ENCODE measurements at places on chromosomes 3 and 15. TPM values are rescaled to one million over a fixed set of nuclear protein-coding genes. Genes with fewer than 3 reads are reported as not detected.

The SLC28A1 gene
- not detected for total RNA-seq

The ROBO2 gene
- total RNA-seq = not detected

The HRG gene
- not detected for total RNA-seq

The CPEB1 gene
- total RNA-seq = 3.4 TPM

The ERC2 gene
- 0.10 TPM for total RNA-seq

The CHRD gene
- 0.12 TPM for total RNA-seq

The FAM81A gene
- total RNA-seq = 17.3 TPM

The TMEM42 gene
- total RNA-seq = 8.8 TPM

The CTSH gene
- total RNA-seq = 45.5 TPM

The ITIH4 gene
- 0.84 TPM for total RNA-seq

The ZNF385D gene
- total RNA-seq = not detected

The AGBL1 gene
- not detected for total RNA-seq

The POLQ gene
- total RNA-seq = 7.5 TPM

The LRRIQ4 gene
- total RNA-seq = not detected

The EIF2A gene
- 70.2 TPM for total RNA-seq

The ECE2 gene
- not detected for total RNA-seq

The TMC3 gene
- not detected for total RNA-seq

The C3orf85 gene
- not detected for total RNA-seq

The ZPLD1 gene
- 0.05 TPM for total RNA-seq

The LIPH gene
- 7.2 TPM for total RNA-seq

The EID1 gene
- 131 TPM for total RNA-seq

The MAGEL2 gene
- total RNA-seq = not detected

The GNAT1 gene
- total RNA-seq = 0.09 TPM

The LAMB2 gene
- total RNA-seq = 87.0 TPM

The EFCC1 gene
- not detected for total RNA-seq

The TGM5 gene
- total RNA-seq = not detected

The CAV3 gene
- not detected for total RNA-seq

The OIP5 gene
- total RNA-seq = 14.3 TPM

All from A549 treated with DMSO at 1 μM for 4 hours (cell line).